HCT116 (cell line): ENCODE measurements at places on chromosomes 3 and 15. TPM values are rescaled to one million over a fixed set of nuclear protein-coding genes. Genes with fewer than 3 reads are reported as not detected.

The HERC2 gene
- 55.5 TPM for total RNA-seq

The ATP13A5 gene
- total RNA-seq, result not detected

The CTDSPL gene
- total RNA-seq, result 34.4 TPM

The HRH1 gene
- total RNA-seq, result 7.0 TPM

The RARB gene
- not detected for total RNA-seq

The DTX3L gene
- 13.1 TPM for total RNA-seq

The CX3CR1 gene
- total RNA-seq, result 0.10 TPM

The SCG5 gene
- 1.7 TPM for total RNA-seq

The MAP1A gene
- total RNA-seq, result 1.9 TPM

The ARPP21 gene
- not detected for total RNA-seq

The TGM4 gene
- total RNA-seq, result not detected

The SMCO1 gene
- total RNA-seq, result not detected

The OXSM gene
- total RNA-seq, result 17.7 TPM

The BFSP2 gene
- total RNA-seq, result not detected

The ITIH1 gene
- 0.37 TPM for total RNA-seq

The ZWILCH gene
- total RNA-seq, result 25.8 TPM

The CACNA2D3 gene
- total RNA-seq, result 0.20 TPM

The CTXN2 gene
- not detected for total RNA-seq

The GOLGA6L7 gene
- total RNA-seq, result not detected
